ENCODE measurements at places on chromosomes 13 and 19.

DNA sequence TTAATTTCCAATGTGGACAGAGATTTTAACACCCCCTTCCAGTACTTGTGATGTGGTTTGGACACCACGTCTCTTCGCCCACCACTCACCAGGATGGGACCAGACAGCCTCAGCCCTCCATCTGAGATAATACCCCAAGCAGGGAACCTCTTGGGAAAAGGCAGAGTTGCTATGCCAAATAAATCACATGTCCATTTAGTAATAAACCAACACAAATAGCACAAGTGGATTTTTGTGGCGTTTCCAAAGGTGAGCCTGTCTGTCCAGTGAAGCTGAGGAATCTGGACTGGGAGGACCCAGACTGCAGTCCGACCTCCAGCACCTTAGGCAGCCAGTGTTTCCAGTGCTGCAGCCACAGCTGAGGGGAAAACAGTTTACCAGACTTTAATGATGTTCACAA, 34.1 kb upstream of the GAS6 start:
- DNase-seq: no peak

DNA sequence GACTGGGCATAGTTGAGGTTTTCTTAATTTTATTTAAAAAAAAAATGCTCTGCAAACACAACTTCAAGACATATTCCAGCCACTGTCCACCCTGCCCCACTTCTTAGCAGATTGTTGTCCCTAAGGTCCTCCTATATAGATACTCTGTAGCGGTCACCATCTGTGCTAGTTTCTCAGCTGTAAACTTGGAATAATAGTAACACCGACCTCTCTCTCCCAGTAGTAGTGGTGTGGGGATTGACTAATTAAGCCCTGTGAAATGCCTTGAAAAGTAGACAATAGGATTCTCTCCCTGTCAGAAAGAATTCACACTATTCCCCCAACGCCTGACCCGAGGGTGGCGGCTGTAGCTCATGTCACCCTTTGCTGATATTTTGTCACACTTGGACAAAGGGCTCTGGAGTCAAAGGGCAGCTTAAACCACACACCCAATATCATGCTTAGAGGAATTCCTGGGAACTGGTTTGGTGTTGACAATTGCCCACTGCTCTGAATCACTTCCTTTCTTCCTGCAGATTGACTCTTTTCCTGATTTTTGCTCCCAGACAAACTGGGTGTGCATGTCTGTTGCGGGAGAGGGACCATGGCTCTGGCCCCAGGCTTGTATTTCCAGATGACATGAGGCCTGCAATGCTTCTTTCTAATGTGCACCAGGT, 9.2 kb upstream of the SERP2 start:
- DNase-seq: no peak

- DNase-seq: no peak
Observed at GRCh38 chr13:54592201-54592600, 1563.6 kb downstream of the OLFM4 start.

GRCh38 chr19:50451223-50451534, 18.5 kb downstream of the MYBPC2 start:
- no peak for DNase-seq

GRCh38 chr13:42757678-42758420, 23.5 kb upstream of the FAM216B start:
- no peak for DNase-seq

- DNase-seq: peak; percentile 53
Observed at GRCh38 chr13:40445557-40445990, 220.9 kb downstream of the FOXO1 start.

- DNase-seq: no peak
Observed at GRCh38 chr13:22915442-22916082, 265.2 kb upstream of the SGCG start.

DNA sequence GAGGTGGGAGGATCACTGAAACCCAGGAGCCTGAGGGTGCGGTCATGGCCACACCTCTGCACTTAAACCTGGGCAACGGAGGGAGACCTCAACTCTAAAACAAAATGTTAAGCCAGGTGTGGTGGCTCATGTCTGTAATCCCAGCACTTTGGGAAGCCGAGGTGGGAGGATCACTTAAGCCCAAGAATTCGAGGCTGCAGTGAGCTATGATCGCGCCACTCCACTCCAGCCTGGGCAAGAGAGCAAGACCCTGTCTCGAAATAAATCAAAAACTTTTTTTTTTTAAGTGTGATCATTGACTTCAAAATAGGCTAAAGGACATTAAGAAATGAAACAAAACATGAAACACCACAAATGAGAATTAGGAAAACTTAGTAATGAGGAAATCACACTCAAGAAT, 16.3 kb upstream of the ADPRHL1 start:
- no peak for DNase-seq

- no peak for DNase-seq
Observed at GRCh38 chr19:30036154-30037129, 94.4 kb downstream of the URI1 start.

GRCh38 chr13:78020861-78021260, 102.2 kb upstream of the EDNRB start:
- no peak for DNase-seq

DNA sequence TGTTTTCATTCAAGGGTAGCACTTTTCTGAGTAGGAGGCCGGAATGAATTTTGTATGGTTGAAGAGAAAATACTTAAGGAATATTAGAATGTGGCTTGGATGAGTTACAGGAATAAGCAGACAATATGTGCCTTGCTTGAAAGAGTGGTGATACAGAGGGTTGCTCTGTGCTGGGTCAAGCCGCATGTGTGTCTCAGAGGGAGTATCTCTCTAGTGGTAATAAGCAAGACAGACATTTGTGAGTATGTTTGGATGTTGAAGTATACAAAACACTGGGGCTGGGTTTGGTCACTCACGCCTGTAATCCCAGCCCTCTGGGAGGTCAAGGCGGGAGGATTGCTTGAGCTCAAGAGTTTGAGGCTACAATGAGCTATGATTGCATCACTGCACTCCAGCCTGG, 103.9 kb downstream of the LMO7 start:
- DNase-seq: no peak

DNA sequence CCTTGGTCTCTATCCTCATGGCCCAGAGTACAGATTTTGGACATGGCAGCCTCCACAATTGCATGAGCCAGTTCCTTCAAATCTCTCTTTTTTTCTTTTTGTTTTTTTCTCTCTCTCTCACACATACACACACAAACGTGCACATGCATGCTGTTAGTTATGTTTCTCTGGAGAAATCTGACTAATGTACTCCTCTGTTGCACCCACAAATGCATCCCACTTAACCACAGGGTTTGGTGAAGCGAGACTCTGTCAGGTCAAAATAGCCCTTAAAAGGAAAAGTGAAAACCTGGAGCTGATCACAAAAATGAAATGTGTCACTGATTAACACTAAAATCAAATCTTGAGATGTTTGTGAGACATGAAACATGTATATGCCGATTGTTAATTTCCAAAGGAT, 374.6 kb upstream of the ARGLU1 start:
- no peak for DNase-seq

DNA sequence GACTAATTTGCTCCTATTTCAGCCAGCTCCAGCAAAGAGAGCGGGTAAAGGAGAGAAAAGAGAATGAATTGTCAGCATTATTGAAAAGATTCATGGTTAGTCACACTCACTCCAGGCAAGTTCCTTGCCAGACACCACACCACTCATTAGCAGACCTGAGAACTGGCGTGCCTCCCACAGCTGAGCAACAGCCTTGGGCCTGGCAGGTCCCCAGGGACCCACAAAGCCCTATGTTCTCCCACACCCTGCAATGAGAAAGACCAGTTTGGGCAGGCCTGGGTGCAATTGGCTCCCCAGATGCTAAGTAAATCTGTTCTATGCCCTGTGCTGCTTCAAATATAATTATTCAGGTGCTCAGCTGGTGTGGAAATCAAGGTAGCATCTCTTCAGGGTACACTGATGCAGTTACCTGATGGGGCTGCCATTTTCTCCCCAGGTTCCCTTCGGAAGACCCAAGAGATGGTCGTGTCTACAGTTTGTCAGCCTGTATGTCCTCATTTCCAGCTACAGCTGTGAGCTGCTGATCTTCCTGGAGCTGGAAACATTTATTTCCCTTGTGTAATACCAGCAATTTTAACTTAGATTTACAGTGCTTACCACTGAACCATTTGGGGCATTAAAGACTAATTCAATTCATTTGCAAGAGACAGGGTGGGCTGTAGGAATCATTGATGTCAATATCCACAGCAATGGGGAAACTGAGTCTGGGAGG, 405.0 kb downstream of the COG6 start:
- DNase-seq: peak; percentile 46

GRCh38 chr13:112521073-112521685, 66.8 kb downstream of the TUBGCP3 start:
- no peak for DNase-seq

DNA sequence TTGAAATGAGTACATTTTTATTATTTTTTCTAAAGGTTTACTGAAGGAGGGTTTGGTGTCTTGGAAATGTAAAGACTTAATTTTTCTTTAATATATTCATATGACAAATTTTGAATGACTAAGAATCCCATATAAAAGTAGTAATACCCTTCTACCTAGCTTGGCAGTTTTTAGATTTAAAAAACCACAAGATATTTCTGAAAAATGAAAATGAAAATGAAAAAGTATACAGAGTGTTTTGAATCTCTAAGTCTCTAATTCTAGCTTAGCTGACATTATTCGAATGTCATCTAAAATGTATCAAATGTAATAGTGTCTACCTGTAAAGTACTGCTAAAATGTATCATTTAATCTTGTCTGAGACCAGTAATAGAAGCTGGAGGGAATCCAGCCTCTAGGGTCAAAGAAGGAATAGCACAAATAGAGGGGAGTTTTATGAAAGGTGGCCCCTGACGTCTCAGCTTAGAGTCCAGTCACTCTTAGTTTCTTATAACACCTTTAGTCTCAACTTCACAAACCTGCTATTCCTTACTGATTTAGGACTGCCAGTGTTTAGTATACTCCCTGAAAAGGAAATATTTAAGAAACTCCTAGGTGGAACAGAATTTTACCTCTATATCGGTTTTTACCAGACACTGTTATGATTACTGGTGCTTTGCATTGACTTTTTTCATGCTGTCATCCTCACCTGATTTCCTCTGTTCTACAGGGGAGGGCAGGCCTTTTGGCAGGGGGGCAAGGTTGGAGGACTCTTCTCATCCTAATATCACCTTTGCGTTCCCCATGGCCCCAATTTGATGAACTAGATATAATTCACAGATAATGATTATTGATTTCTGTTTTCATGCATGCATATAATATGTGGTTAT, 16.2 kb upstream of the MIR17HG start:
- no peak for DNase-seq

- DNase-seq: no peak
Observed at GRCh38 chr19:40360020-40360707, 11.7 kb downstream of the PLD3 start.

- DNase-seq: peak; percentile 3
Observed at GRCh38 chr19:31109636-31110035, 239.6 kb downstream of the TSHZ3 start.

GRCh38 chr19:47232422-47233211, 1.6 kb upstream of the BBC3 start:
- DNase-seq: peak; percentile 63

DNA sequence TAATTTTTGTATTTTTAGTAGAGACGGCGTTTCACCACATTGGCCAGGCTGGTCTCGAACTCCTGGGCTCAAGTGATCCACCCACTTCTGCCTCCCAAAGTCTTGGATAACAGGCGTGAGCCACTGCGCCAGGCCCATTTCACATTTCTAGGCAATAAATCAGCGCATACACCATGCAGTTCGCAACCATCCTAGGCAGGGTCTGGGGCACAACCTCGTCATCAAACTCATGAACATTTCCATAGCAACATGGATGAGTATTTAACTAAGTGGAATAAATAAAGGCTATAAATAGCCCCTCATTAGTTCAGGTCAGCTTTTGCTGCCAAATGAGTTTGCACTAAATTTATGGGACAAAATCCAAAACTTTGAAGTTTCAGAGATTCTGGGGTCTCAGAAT, 8.2 kb downstream of the MEIS3 start:
- DNase-seq: no peak

- no peak for DNase-seq
Observed at GRCh38 chr13:72109863-72110262, 242.9 kb upstream of the DACH1 start.

DNA sequence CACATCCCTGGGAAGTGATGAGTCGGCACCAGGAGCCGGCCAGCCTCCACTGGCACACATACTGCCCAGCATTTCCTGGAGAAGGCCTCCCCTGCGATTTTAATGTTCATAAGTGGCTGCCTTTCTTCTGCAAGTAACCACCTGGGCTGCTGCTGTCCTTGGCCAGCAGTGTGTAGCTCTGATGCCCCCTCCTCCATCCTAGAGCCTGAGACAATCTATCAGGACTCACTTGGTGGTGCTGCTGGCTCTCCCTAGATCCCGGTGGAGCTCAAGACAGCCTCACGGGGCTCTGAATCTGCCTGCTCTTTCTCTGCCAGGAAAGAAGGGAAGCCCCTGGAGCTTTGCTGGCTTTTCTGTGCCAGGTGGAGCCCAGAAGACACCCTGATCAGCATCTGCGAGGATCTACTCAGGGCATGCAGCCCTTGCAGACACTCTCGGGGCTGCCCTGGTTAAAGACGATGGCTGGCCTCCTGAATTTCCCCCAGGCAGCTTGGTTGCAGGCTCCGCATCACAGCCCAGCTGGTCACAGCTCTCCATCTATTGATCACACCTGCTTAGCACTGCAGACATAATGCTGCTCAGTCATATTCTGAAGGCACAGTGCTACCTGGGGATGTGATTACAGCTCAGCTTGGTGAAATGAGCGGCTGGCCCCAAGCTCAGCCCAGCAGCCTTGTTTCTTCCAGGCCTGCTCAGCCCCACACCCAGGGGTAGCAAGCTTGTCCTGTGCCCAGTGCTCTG, 122.3 kb downstream of the ZDHHC20 start:
- no peak for DNase-seq

- no peak for DNase-seq
Observed at GRCh38 chr13:113874177-113874576, 10.3 kb upstream of the GAS6 start.

DNA sequence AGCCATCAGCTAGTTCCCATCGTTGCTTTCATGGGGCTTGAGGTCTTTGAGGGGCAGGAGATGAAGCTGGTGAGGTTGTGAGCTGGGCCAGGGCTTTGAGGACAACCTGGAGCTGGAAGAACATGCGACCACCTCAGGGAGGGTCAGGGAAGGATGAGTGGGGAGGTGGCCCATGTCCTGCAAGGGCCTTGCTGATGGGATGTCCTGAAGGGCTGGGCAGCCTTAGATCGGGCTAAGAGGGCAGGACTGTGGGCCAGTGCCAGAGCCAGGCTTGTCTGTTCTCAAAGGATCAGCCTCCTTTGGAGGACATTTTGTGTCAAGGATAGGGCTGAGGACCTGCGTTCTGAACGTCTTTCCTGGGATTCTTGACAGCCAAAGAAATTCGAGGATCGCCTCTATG, 10.5 kb downstream of the CYTH2 start:
- DNase-seq: no peak

- DNase-seq: no peak
Observed at GRCh38 chr19:44878120-44878865, 12.8 kb upstream of the TOMM40 start.

Data from activated CD8-positive, alpha-beta T cell treated with anti-CD3 and anti-CD28 coated beads for 36 hours (primary cell).